ENCODE measurements at places on chromosomes 12 and 14.

GRCh38 chr14:101564819-101565698 is 3.8 kb downstream of the DIO3 start:
- DNase-seq: no peak

GRCh38 chr12:52167526-52167925 is 24.3 kb downstream of the KRT80 start:
- DNase-seq: no peak

- peak; percentile 86 for DNase-seq
Observed at GRCh38 chr14:23154964-23155587, 28.4 kb downstream of the SLC7A8 start.

- no peak for DNase-seq
Observed at GRCh38 chr14:69049675-69050074, 70.6 kb upstream of the ACTN1 start.

GRCh38 chr14:44070046-44070445 is 437.0 kb downstream of the FSCB start:
- no peak for DNase-seq

GRCh38 chr14:55152052-55152753 is 23.2 kb downstream of the LGALS3 start:
- DNase-seq: no peak

GRCh38 chr12:17030338-17030737 is 424.4 kb upstream of the LMO3 start:
- no peak for DNase-seq

DNA sequence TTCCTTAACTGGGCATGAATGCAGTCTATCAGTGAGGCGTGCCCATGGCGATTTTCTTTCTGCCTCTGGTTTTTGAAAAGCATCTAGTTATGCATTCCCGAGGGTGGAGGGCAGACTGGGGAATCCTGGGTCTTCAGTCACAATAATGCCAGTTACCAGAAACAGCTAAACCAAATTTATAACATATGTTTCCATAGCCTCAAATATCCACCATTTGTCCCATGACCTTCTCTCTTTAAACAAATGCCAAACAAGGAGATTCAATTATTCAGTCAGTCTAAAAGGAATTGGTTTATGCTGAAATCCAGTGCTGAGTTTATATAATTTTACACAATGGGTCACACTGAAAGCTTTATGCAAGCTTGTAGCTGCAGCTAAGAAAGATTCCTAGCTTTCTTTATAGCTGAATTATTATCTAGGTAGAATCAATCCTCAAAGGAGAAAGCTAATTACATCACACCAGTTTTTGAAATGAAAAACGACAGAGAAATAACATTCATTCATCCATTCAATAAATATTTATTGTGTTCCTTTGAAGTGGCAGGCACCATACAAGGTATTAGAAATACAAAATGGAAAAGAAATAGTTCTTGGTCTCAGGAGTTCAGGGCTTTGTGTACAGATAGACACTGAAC is 131.3 kb upstream of the RAP1B start:
- DNase-seq: no peak

Data from left colon (tissue), 2 donors.